ENCODE measurements at places on chromosomes 16 and 17.

GRCh38 chr17:46832945-46833839, 14.7 kb upstream of the WNT3 start:
- peak; percentile 39 for DNase-seq

GRCh38 chr17:72863526-72864211, 228.8 kb downstream of the SLC39A11 start:
- no peak for DNase-seq

DNA sequence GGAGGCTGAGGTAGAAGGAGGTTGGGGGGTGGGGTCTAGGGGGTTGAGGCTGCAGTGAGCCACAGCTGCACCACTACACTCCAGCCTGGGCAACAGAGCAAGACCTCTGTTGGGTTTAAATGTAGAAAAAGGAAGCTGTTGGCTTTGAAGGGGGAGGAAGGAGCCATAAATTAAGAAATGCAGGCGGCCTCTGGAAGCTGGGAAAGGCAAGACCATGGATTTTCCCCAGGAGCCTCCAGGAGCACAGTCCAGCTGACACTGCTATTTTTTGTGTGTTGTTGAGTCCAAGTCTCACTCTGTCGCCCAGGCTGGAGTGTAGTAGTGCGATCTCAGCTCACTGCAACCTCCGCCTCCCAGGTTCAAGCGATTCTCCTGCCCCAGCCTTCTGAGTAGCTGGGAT, 15.9 kb downstream of the LITAF start:
- DNase-seq: no peak

GRCh38 chr17:39703913-39704312, 4.0 kb downstream of the ERBB2 start:
- no peak for DNase-seq

DNA sequence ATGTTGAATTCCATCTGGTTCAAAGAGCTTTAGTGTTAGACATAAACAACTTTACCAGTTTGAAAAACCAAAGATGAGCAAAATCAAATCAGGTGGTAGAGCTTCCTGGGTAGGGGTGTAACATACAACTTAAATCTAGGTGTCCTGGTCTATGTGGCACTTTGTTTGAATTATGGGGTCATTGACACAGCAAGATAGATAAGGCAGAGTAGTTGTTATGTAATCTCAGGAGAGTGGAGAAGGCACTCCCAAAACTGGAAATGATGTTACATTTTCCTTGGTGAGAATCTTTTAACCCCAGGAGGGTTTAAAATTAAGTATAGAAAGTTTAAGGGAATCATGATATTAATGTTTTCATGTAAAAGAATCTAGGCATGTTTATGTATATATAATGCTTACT, 31.9 kb downstream of the CCDC42 start:
- no peak for DNase-seq

GRCh38 chr16:17270111-17270510, 200.6 kb downstream of the XYLT1 start:
- DNase-seq: no peak
